Thyroid gland (tissue), 4 donors: ENCODE measurements at places on chromosomes 7 and 10. TPM values are rescaled to one million over a fixed set of nuclear protein-coding genes. Genes with fewer than 3 reads are reported as not detected.

ABCC2 gene
- 5.1 TPM for total RNA-seq

EBF3 gene
- 8.4 TPM for total RNA-seq

- no peaks in the 10 kb centered on the region for H3K36me3 ChIP-seq
- H3K27ac ChIP-seq = no peak overlapping the region
- H3K4me3 ChIP-seq = no peak overlapping the region
- DNase-seq = no peak
- H3K27me3 ChIP-seq = no peaks in the 10 kb centered on the region
- no peaks in the 10 kb centered on the region for H3K4me1 ChIP-seq
Measured at GRCh38 chr7:51101111-51101757, 215.4 kb downstream of the COBL start.

GRCh38 chr7:4015371-4015770 is 666.7 kb upstream of the FOXK1 start:
- no peak overlapping the region for H3K27ac ChIP-seq
- H3K4me3 ChIP-seq = no peak overlapping the region
- no peaks in the 10 kb centered on the region for H3K4me1 ChIP-seq
- H3K27me3 ChIP-seq = no peaks in the 10 kb centered on the region

DNA sequence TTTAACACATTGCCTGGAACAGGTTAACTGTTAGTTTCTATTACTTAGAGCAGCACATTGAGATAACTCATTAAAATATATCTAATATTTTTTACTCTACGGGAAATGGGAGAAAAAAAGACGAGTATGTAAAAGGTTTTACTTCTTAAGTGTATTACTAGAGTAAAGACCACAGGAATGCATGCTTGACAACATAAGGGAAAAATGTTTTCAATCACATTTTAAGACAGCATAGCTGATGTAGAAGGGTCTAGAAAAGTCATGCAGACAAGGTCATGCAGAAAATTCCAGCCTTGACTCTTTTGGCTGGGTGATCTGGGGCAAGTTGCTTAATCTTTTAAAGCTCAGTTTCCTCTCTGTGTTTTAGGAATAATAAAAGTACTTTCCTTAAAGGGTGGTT is 806.2 kb downstream of the CNTNAP2 start:
- H3K4me1 ChIP-seq = no peaks in the 10 kb centered on the region
- H3K4me3 ChIP-seq = no peak overlapping the region
- H3K27me3 ChIP-seq = no peaks in the 10 kb centered on the region
- H3K36me3 ChIP-seq = no peaks in the 10 kb centered on the region
- no peak overlapping the region for H3K27ac ChIP-seq

- no peaks in the 10 kb centered on the region for H3K36me3 ChIP-seq
- no peak for DNase-seq
- peaks cover 11% of the 10 kb centered on the region for H3K4me1 ChIP-seq
- H3K27ac ChIP-seq = no peak overlapping the region
- H3K4me3 ChIP-seq = no peak overlapping the region
- no peaks in the 10 kb centered on the region for H3K27me3 ChIP-seq
Measured at GRCh38 chr10:24153031-24153430, 55.9 kb upstream of the KIAA1217 start.

DNA sequence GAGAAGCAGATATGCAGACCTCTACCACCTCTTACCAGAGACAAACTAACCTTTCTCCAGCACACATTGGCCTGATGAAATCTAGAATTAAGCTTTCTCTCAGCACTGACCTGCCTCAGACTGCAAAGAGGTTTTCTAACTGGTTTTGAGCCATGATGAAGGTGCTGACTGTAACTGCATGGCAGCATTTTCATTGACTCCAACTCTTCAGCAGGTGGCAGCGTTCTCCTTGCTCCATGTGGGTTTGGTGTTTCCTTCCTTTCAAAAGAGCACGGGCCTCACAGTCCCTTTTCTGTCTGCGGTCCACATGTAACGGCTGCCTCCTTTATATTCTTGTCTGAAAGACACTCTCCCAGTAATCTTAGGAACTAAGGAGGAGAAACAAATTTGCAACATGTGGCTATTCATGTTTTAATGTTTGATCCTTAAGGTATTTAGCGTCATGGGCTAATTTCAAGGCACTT is 12.6 kb downstream of the KLLN start:
- H3K4me1 ChIP-seq = no peaks in the 10 kb centered on the region
- H3K4me3 ChIP-seq = no peak overlapping the region
- H3K27me3 ChIP-seq = no peaks in the 10 kb centered on the region
- peak; percentile 71 for DNase-seq
- no peak overlapping the region for H3K27ac ChIP-seq
- no peaks in the 10 kb centered on the region for H3K36me3 ChIP-seq

GRCh38 chr10:107657851-107658250 is 493.3 kb upstream of the SORCS1 start:
- no peaks in the 10 kb centered on the region for H3K36me3 ChIP-seq
- no peak for DNase-seq
- H3K27me3 ChIP-seq = no peaks in the 10 kb centered on the region
- H3K4me3 ChIP-seq = no peak overlapping the region
- no peak overlapping the region for H3K27ac ChIP-seq

GRCh38 chr10:86062647-86063145 is 303.9 kb downstream of the GRID1 start:
- DNase-seq = no peak
- H3K4me1 ChIP-seq = no peaks in the 10 kb centered on the region
- H3K27me3 ChIP-seq = no peaks in the 10 kb centered on the region
- H3K4me3 ChIP-seq = no peak overlapping the region
- no peak overlapping the region for H3K27ac ChIP-seq
